ENCODE measurements at places on chromosomes 5 and 9.

- DNase-seq = no peak
Observed at GRCh38 chr9:135669616-135670285, 6.6 kb downstream of the LCN9 start.

- DNase-seq = no peak
Observed at GRCh38 chr5:52449516-52449915, 338.2 kb upstream of the ITGA1 start.

DNA sequence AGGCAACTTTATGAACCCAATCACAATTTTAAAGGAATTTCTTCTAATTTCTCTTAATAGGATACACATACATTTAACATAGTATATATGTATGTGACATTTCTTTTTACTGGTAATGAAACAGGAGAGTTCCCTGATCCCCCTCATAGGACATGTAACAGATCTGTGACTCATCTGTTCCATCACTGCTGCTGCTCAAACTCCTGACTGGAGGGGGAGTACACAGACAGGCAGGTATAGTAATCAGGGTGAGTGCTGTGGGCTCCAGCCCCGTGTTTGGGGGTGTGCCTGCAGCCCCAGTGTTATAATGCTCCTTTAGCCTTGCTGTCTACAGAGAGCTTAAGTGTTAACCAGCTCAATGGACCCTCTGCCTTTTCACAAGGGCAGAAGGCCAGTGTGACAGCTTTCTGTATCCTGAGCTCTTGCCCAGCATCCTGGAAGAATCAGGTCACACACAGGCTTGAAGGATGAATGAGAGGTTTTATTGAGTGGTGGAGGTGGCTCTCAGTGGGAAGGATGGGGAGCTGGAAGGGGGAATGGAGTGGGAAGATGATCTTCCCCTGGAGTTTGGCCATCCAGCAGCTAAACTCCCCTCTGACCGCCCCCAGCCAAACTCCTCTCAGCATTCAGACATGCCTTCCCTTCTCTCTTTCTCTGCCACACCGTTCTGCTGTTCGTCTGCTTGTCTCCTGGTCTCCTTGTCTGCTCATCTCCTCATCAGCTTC is 161.3 kb downstream of the ZNF608 start:
- no peak for DNase-seq

DNA sequence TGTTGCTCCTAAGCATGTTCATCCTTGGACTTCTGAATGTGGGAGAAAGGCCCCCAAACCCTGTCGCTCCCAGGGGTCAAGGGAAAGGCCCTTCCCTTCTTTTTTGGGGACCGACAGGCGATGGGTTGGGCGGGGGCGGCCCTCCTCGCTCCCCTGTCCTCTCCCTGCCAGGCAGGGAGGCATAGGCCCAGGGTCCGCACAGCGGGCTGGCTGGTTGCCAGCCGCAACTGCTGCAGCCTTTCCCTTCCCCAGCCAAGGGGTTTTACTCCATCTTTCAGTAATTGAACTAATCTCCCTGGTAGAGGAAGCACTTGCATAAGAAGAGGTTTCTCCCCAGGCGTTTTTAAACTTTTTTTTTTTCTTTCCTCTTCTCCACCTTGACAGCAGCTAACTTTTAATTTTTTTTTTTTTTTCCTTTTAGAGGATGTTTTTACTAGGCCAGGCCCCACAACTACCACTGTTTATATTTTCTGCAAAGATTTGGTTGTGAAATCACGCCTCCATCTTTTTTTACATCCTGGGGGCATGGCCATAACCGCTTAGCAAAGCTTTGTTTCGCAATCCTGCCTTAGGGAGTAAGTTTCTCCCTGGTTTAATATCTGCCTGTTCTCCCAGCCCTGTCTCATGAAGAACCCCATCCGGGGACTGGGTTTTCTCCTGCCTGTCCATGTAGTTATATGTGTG is 216.9 kb upstream of the ZNF608 start:
- DNase-seq = peak; percentile 24

GRCh38 chr5:174553556-174553955 is 170.8 kb upstream of the MSX2 start:
- DNase-seq = no peak

GRCh38 chr9:25703701-25704357 is 25.6 kb upstream of the TUSC1 start:
- no peak for DNase-seq

- no peak for DNase-seq
Observed at GRCh38 chr5:53041071-53041692, 52.0 kb downstream of the ITGA2 start.

GRCh38 chr9:99445920-99446319 is 223.8 kb downstream of the SEC61B start:
- DNase-seq = no peak

GRCh38 chr5:72651109-72651508 is 143.9 kb upstream of the ZNF366 start:
- no peak for DNase-seq

DNA sequence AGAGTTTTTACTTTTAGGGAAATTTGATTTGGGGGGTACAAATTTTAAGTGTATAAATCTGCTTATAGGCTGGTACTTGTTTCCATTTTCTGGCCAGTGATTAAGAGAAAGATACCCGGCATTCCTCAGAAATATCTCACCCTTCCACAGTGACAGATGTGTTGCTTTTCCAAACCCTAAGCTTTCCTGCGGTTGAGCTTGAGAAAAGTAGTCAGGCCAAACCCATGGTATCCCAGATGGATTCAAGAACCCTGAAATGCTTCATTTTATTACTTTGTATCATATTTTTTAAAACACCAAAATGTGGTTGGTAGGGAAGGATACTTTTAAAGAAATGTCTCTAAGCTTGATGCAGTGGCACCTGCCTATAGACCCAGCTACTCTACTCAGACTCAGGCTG is 23.5 kb downstream of the SPTAN1 start:
- DNase-seq = no peak

- DNase-seq = no peak
Observed at GRCh38 chr9:18926513-18926912, 106.5 kb downstream of the SAXO1 start.

DNA sequence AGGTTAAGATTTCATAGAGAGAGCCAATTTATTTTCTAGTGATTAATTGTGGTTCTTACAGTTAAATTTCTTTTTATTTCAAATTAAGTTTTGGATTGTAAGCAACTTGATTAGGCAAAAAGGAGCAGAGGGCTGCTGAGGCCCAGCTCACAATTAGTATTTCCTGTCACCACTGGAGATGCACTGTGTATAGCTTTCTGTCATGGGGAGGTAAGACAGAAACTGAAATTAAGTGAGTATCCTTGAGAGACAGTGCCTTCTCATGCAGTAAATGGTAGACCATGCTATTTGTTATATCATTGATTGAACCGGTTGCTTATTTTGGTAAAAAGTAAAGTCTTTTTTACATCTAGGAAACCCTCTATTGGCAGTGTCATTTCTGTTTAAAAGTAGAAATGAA is 190.7 kb downstream of the CCDC171 start:
- no peak for DNase-seq

DNA sequence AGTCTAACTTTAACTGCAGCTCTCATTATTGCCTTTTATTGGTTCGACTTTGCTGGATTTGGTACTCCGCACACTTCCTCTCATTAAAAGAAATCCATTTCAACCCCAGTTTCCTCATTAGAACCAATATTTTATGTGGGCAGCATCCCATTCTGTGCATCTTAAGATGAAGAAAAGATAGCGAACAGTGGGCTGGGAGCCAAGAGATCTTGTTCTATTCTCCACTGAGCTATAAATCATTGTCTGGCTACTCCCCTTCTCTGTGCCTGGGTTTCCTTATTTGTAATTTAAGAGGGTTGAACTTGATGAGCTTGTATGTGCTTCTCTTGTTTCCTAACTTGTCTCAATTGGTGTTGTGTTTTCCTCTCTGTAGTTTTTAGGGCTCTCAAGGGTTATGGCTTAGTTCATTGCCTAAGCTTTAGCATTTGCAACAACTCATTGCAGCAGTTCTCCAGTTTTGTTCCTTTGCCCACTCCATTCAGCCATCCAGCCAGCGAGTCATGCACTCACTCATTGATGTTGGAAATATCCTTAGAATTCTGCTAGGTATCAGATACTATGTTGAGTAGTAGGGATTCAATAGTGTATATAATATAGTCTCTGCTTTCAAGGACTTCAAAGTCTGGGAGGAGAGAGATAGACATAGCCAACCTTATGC is 273.3 kb upstream of the TNC start:
- DNase-seq = no peak

DNA sequence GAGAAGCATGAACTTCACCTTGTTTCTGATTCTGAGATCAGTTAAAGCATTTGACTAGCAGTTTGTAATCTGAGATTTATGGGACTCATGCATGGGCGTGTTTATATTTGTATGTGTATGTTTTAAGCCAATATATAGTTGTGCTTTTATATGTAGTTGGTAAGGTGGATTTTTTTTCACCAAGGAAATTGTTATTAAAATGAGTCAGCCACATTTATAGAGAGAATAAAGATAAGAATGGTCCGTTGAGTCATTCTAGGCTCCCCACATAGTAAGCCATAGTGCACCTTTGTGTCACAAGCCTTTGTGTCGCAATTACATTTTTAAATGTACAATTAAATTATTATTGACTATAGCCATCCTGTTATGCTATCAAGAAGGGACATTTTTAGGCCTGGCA is 89.0 kb downstream of the NLN start:
- DNase-seq = no peak

- no peak for DNase-seq
Observed at GRCh38 chr5:137403869-137404268, 95.3 kb downstream of the SPOCK1 start.

DNA sequence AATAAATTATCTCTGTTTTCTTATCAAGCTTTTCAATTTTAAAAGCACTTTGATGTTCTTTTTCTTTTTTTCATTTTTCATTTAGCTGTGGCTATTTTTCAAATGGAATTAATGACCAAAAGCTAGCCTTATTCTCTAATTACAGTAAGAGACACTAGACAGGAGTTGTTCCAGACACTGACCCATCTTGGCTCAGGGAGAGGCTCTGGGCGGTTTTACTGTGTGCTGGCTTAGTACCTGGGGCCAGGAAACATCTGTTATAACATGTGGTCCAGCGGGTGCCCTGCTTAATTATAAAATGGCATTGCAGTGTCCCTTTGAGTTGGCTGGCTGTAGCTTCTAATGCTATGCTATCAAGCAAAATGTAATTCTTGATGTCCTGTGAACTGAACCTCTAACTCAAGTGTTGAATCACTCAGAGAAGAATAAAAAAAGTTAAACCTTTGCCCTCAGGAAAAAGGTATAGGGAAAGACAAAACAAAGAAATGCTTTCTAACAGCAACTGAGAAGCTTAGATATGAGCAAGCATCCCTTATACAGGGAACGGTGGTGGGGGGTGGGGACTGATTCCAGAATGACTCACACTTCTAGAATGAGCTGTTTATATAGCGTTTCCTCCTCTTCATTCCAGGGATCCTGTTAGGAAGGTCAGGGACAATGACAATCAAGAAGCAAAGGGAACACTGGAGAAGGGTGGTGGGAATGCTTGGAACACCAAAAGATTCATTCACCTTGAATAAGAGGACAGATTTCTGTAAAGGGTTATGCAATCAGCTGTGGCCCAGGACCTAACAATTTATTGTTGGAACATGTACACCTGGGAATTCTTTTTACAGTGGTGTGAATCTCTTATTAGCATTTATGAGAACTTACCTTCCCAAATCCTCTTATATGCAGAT is 58.7 kb upstream of the NFIB start:
- DNase-seq = no peak

DNA sequence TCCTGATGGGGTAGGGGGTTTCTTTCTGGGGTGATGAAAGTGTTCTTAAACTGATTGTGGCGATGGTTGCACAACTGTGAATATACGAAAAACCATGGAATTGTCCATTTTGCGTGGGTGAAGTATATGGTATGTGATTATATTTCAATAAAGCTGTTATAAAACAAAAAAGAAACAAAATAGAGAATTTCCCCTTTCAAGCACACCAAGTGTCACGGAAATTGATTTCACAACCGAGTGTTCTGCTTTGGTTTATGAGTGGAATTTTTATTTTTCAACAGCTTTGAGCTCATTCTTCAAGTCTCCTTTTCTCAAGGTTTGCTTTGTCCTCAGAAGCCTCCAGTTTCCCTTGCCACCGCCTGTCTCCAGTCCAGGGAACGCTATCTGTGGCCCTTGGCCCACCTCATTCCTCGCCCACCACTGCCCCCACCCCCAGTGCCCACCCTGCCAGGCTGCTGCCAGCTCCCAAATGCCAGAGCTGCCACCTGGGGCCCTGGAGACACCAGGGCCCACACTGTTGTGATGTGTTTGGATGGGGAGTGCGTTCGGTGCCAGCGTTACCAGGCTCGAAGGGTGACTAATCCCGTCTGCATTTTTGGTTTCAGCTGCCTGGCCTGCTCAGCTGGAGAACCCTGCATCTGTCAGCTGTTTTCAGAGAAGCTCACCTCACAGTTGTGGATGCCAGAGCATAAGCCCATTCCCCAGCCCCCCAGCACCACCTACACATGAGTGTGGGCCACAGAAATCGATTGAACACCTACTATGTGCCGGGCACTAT is 30.4 kb downstream of the DUSP1 start:
- DNase-seq = no peak

DNA sequence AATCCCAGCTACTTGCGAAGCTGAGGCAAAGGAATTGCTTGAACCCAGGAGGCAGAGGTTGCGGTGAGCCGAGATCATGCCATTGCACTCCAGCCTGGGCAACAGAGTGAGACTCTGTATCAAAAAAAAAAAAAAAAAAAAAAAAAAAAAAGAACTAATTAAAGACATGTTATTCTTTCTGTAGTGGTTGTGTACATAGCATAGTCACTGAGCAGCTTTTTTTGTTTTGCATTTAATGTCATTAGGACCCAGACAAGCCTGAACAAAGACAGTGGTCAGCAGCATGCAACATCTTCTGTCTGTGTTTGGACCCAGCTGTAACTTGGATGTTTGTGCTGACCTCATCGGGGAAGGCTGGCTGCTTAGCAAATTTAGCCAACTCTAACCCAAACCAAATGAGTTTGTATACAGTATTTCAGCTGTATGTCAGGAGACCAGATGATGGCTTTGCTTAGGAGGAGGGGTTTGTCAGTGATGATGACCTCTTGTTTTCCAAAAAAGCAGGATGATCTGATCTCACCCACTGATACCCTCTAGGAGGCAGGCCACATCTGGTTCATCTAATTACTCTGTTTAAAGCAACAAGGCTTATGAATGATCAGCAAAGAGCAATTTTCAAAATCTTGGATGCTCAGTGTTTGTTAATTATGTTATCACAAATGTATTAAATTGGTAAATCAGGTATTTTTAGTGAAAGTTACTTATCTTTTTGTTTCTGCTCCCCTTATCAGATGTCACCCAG is 39.5 kb downstream of the SNCAIP start:
- DNase-seq = peak; percentile 10

- DNase-seq = no peak
Observed at GRCh38 chr9:76730801-76731200, 33.4 kb upstream of the PCA3 start.
